ENCODE measurements at places on chromosomes 12 and 14.

DNA sequence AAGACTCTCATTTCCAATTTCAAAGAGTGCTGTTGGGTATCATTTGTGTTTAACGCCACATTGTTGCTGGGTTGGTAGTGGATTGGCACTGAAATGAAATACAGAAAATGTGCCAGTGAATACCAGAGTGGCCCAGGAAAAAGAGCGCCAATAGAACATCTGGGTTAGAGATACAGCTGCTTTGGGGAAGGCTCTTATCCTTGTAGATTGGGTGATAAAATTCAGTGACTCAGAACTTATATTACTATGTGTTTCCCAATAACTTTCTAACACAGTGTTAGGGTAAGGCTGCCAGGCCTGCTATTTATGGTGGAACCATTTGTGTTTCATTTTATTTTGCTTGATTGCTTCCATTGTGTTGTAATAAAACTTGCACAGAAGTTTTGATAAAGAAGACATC, 168.2 kb upstream of the SSTR1 start:
- no peak for DNase-seq

DNA sequence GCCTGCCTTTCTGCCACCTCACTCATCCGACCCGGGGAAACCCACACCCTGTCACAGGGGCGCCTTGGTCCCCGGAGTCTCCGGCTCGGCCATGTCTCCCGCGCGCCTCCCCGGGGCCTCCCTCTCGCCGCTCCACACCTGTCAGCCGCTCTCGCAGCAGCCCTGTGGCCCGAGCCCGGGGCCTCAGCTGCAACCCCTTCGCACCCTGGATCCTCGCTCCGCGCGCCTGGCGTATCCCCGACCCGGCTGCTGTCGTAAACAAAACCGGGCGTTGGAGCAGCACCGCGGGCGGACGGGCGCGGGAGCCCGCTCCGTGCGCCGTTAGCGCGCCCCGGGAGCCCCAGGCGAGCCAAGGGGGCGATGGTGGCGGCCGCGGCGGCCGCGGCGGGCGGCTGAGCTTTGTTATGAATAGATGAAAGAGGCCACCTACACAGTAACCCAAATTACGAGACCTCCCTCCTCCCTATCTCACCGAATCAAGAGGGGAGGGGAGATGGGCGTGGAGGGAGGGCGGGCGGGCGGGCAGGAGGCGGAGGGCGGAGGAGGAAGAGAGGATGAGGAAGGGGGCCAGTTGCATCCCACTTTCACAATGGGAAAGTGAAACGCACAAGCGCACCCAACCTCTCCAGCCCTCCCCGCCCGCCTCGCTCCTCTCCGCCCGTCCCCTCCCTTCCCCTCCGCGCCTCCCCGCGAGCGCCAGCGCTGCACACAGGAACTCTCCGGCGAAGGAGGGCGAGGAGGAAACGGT, at the start of gene PLXNC1:
PLXNC1 (plus strand) TSS at position 587 of the 748 bp plus-strand sequence. CDS start 395 bp downstream, outside the sequence.
- peak; percentile 35 for DNase-seq

DNA sequence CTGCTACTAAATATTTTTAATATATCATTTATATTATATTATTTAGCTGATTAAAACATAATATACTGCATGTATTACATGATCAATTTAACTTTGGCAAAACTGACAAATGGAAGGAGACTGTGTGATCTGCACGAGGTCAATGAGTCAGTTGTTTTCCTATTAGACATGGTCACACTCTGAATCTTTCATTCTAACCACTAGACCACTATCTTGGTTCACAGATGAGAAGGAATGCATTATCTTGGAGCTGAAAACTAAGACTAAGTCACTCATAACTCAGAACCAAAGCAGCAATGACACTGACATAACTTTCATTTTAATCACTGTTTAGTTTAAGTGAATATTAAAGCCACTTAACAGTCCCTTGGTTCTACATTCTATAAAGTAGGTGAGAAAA, 37.4 kb downstream of the GNPTAB start:
- DNase-seq: peak; percentile 66

GRCh38 chr14:98721061-98721460, 550.9 kb downstream of the BCL11B start:
- DNase-seq: no peak

DNA sequence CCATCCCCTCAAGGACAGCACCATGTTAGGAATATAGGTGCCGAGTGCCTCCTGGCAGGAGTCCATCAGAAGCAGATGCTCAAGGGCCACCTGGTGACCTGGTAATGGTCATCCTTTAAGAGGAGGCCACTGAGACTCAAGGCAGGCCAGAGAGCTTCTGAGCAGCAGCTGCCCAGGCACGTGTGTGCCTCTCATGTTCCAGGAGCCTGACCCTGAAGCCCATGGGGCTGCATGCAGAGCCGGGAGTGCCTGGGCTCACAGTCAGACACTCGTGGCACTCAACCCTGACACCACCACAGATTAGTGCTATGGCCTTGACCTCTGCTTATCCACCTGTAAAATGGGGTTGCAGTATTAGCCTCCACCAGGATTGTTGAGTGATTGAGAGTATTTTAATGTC, 45.6 kb downstream of the C14orf132 start:
- no peak for DNase-seq

DNA sequence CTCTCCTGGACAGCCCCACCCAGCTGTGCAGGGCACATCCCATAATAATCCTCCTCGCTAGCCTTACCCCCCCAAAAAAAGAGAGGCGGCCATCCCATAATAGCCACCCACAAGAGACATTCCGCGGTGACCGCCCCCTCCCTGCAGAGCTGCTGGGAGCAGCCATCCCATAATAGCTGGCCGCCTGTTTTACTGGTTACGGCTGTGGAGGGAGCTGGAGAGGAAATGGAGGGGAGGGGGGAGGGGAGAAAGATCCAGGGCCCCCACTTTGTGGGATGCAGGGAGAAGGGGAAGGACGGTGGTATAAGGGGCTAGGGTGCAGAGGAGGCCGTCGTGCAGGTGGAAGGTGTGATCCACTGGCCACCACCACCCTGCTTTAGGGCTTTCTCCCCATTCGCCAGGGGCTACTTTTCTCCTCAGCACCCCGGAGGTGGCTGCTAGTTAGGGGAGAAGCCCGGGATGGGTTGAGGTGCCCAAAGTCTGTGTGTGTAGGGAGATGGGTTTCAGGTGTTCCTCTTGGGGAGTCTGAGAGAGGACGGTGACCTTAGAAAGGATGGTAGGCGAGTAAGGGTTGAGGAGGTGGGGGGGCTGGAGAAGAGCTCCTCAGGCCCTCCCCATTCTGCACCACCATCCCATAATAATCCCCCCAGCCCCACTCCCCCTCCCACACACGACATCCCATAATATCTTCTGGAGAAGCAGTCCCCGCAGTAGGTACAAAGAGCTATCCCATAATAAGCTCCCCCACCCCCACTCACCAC, 6.0 kb upstream of the CHD4 start:
- DNase-seq: peak; percentile 75

All from fibroblast of the aortic adventitia (primary cell).